ENCODE measurements at places on chromosomes 5 and 9. TPM values are rescaled to one million over a fixed set of nuclear protein-coding genes. Genes with fewer than 3 reads are reported as not detected.

Gene DMRTA1
- under 0.01 TPM for total RNA-seq

Gene PPP3R2
- not detected for total RNA-seq

Gene SH3GL2
- total RNA-seq: not detected

Gene GPR150
- total RNA-seq: 0.13 TPM

Gene WDR38
- not detected for total RNA-seq

DNA sequence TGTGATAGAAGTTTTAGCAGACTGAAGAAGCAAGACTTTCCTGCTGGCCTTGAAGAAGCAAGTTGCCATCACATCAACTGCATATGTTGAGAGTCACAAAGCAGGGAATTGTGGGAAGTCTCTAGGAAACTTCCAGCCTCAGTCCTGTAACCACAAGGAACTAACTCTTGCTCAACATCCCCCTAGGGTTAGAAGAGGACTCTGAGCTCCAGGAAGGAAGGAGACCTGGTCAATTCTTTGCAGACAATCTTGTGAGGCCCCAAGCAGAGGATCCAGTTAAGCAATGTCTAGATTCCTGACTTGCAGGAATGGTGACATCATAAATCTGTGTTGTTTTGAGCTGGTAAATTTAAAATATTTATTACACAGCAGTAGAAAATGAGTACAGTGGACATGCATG is 18.6 kb upstream of the ZNF366 start:
- no peak for DNase-seq

Gene DIPK1B
- 93.8 TPM for total RNA-seq
